ENCODE measurements at places on chromosomes 2 and 18. TPM values are rescaled to one million over a fixed set of nuclear protein-coding genes. Genes with fewer than 3 reads are reported as not detected.

DNA sequence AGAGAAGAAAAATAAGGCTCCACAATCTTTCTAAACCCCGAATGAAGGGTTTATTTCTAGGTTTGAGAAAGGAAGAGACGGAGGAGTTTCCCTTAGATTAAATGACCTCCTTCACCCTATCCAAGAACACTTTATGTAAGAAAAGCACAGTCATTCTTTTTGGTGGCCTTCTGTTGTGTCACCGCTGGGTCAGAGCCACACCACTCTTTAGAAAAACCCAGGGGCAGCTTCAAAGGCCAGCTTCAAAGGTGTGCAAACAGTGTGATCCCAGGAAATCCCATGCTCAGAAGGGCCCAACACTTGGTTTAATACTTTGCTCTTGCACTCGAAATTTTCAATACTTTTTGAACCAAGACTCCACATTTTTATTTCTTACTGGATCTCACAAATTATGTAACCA, 7.1 kb downstream of the ST8SIA3 start:
- no peak for DNase-seq

GRCh38 chr2:118806797-118807667, 40.4 kb downstream of the EN1 start:
- DNase-seq, result no peak

DNA sequence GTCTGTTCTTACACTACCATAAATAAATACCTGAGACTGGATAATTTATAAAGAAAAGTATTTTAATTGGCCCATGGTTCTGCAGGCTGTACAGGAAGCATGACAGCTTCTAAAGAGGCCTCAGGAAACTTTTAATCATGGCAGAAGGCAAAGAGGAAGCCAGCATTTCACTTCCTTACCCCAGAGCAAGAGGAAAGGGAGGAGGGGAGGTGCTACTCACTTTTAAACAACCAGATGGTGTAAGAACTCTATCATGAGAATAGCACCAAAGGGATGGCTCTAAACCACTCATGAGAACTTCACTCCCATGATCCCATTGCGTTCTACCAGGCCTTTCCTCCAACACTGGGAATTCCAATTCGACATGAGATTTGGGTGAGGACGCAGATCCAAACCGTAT, 344.4 kb upstream of the SLC39A10 start:
- no peak for DNase-seq

DNA sequence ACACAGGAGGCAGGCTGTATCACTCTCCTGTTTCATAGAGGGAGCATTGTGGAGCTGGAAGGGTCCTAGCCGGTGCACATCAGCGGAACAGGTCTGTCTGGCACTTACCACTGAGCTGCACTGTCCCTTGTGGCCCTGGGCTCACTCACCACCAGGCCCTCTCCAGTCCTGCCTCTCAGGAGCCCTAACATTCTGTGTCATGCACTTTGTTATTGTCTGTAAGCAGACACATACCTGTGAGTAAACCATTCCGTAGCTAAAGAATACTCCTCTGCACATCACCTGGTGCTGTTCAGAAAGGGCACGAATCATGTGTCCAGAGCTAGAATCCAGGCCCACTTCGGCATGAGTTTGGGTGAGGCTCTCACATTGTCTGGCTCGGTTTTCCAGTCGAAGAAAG, 93.6 kb downstream of the CRIM1 start:
- no peak for DNase-seq

DNA sequence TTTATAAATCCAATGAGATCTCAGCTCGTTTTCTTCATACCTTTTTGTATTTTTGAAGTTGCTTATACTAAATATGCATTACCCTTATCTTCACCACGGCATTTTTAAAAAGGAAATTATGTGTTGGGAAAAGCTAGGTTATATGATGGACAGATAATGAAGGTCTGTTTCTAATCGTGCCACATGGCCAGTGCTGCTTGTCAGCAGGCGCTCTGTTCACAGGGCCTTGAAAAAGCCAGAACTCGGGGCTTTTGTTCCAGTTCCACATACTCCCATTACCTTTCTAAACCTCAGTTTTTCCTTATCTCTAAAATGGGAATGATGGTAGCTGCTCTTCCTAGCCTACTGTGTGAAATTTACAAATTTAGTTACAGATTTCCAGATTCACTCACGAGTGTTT, 42.0 kb downstream of the EPAS1 start:
- no peak for DNase-seq

DNA sequence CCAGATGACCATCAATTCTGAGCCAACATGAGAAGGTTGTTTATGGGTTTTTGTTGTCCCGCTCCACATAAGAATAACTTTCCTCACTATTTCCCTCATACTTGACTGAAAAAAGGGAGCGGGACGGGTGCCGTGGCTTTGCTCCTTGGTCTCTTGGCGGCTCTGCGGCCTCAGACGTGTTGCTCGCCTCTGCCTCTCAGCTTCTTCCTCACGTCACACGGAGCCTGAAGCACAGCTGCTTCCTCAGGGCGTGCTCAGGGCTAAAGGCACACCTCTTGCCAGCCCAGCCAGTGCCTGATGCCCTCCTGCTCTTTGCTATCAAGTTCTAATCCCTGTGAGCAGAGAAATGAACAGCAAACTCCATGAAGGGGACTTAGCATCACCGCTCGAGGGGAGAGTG, 17.9 kb upstream of the ID2 start:
- DNase-seq, result no peak

DNA sequence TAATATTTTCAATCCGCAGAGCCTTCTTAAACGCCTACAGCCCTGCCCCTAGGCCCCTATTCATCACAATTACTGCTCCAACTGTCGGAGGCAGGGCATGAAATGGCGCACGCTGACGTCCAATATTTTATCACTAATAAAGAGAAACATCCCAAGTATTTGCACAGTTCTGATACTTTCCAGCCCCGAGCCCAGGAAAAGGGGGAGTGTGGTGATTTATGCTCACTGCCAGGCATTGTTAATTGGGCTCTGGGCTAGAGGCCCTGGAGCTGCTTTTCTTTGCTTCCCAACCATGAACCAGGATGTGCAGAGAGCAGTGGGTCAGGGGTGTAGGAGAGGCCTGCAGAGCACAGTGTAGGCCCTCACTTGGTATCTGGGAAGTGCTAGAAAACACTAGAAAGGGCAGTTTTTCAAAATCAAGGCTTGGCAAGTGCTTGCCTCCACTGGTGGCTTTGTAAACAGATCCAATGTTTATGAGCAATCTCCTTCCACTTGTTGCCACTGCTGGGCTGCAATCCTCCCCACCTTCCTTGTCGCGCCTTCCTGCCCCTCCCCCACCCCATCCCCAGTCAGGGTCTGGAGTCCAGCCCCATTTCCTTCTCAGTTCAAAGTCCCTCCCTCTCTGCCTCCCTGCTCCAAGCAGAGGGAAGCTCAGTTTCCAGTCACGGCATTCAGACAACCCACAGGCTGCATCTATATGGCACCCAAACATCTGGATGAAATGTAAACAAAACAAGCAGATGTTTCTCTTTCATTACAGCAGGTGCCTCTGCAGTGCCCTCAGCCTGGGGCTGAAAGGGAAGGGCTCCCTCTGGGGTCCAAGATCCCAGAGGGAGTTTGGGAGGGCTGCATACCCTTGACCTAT, 83.9 kb upstream of the PKDCC start:
- peak; percentile 51 for DNase-seq

Gene XPO1
- 150 TPM for polyA plus RNA-seq

GRCh38 chr2:892401-892800, 58.2 kb upstream of the SNTG2 start:
- no peak for DNase-seq

Gene SP5
- polyA plus RNA-seq, result 5.5 TPM

GRCh38 chr2:100924520-100925451, 77.3 kb upstream of the RPL31 start:
- no peak for DNase-seq

- DNase-seq, result no peak
Observed at GRCh38 chr2:112547333-112547732, 5.1 kb downstream of the POLR1B start.

GRCh38 chr2:223797811-223798721, 39.3 kb downstream of the AP1S3 start:
- peak; percentile 28 for DNase-seq

DNA sequence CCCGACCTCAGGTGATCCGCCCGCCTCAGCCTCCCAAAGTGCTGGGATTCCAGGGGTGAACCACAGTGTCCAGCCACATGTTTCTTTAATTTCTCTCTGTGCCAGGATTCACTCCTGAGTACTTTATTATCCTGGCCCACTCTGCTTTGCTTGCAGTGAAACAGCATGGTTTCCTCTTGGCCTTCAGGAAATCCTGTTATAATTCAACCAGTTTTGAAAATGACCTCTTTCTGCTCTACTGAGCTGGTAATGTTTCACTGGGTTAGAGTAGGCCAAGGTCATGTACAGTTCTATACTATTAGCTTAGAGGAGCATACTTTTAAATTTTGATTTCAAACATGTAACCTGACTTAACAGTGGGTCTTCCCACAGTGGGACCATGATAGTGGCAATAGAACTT, 90.6 kb upstream of the PELI1 start:
- no peak for DNase-seq

DNA sequence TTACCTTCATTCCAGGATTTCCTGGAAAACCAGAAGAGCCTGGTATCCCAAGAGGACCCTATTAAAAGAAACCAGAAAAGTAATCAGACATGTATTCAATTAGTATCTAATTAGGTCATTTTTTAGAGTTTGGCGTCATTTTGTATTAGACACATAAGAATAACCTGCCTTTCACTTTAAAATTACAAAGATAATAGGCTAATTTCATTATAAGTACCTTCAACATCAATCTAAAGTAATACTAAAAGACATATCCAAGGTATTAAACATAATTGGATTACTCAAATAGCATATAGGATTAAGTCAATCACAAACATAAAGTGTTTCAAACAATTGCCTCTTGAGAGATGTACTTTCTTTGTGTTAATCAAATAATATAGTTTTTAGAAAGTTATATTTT, 97.9 kb downstream of the COL3A1 start:
- no peak for DNase-seq

Gene HOXD12
- polyA plus RNA-seq, result not detected

Gene TSPYL6
- polyA plus RNA-seq, result not detected

Gene TRAK2
- polyA plus RNA-seq, result 23.6 TPM

- peak; percentile 47 for DNase-seq
Observed at GRCh38 chr2:237479747-237480146, 7.3 kb upstream of the MLPH start.

Gene ANKRD53
- polyA plus RNA-seq, result 1.5 TPM

Gene TLX2
- not detected for polyA plus RNA-seq

DNA sequence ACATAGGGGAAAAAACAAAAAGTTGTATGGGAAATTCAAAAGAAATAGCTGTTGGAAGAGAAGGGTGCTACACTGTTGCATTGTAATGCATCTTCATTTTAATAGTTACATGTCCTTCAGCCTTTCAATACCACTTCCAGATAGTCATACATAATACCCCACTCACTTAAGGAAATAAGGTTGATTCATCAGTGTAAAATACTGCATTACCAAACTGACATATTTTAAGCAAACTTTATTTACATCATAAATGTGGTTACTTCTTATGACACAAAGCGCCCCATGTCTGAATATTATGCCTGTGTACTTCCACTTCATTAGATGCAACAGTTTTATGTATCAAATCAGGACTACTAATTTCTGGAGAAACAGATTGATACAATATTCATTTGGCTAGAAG, 4.5 kb downstream of the RBMS1 start:
- DNase-seq, result no peak

GRCh38 chr18:47868744-47869143, 61.7 kb downstream of the SMAD2 start:
- DNase-seq, result no peak

DNA sequence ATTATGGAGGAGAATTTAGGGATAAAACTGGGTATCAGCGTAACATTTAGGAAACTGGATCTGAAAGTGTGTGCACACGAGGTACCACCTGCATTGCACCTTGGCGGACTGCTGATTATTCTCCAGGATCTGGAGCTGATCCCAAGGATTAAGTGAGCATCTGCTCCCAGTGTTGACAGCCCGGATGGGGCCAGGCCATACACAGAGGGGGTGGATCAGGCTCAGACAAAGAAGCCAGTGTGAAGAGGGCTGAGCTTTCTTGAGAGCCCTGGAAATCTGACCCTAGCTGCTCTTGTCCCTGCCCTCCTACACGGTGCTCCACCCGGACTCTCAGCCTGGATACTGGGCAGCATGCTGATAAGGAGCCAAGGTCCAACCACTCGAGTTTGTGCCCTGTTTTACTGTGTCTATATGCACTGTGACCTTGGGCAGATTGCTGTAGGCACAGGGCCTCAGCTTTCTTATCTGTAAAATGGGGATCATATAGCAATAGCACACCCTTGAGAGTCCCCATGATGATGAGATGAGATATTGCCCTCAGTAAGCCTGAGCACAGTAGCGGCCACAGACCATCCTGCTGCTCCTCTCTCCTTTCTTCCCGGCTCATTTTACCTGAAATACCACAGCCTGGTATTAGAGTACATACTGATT, 396.8 kb upstream of the CELF4 start:
- DNase-seq, result no peak

Gene ST8SIA3
- 0.06 TPM for polyA plus RNA-seq

- DNase-seq, result no peak
Observed at GRCh38 chr18:56851774-56852173, 200.6 kb downstream of the WDR7 start.

Gene LTBP1
- polyA plus RNA-seq, result 43.3 TPM

Gene COLEC11
- polyA plus RNA-seq, result 0.56 TPM

Gene CCDC121
- 5.1 TPM for polyA plus RNA-seq

GRCh38 chr18:10269261-10269660, 185.2 kb upstream of the APCDD1 start:
- DNase-seq, result no peak

- no peak for DNase-seq
Observed at GRCh38 chr18:58025205-58025604, 18.8 kb upstream of the NEDD4L start.

DNA sequence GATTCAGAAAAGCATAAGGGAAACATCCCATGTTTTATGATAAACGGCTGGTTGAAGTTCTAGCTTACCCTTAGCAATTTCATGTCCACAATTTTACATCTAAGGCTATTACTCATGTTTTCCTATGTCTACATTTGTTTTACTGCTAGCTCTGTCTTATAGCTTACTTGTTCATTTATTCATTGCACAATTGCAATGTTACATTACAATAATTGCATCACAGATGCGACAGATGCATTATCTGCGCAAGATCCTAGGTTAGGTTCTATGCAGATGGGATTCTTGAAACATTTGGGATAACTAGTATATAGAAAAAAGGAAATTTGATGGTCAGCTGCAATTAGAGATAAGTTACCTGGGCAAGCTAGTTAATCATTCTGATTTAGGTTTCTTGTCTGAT, 108.4 kb downstream of the ARHGAP28 start:
- no peak for DNase-seq

Gene TMEM169
- 5.0 TPM for polyA plus RNA-seq

- DNase-seq, result no peak
Observed at GRCh38 chr2:197668296-197668695, 7.1 kb downstream of the RFTN2 start.
